Activated naive CD4-positive, alpha-beta T cell treated with anti-CD3 and anti-CD28 coated beads for 36 hours (primary cell): ENCODE measurements at places on chromosomes 1 and 21. TPM values are rescaled to one million over a fixed set of nuclear protein-coding genes. Genes with fewer than 3 reads are reported as not detected.

Gene PRDM16
- total RNA-seq: 0.20 TPM

Gene DDR2
- 0.26 TPM for total RNA-seq

Gene NPL
- total RNA-seq: 4.6 TPM

Gene CDK18
- 4.1 TPM for total RNA-seq

Gene MYBPH
- not detected for total RNA-seq

Gene COL11A1
- total RNA-seq: not detected

Gene NHLH2
- total RNA-seq: not detected

Gene ITSN1
- 2.2 TPM for total RNA-seq

Gene VCAM1
- not detected for total RNA-seq

Gene KIF26B
- not detected for total RNA-seq

Gene OR2M3
- not detected for total RNA-seq

Gene SYCP1
- not detected for total RNA-seq

Gene OR2L3
- total RNA-seq: not detected

Gene CD1E
- total RNA-seq: not detected

Gene SPATA1
- 2.7 TPM for total RNA-seq

Gene MAB21L3
- not detected for total RNA-seq

Gene AGT
- total RNA-seq: not detected

Gene ELAPOR1
- total RNA-seq: 5.4 TPM

Gene KIF17
- not detected for total RNA-seq

Gene EFNA1
- 0.26 TPM for total RNA-seq

Gene CRYAA
- total RNA-seq: not detected

Gene C1orf226
- total RNA-seq: 0.17 TPM

Gene SEMA4A
- 17.4 TPM for total RNA-seq

Gene NID1
- total RNA-seq: 0.10 TPM
